ENCODE measurements at places on chromosomes 11 and 22. TPM values are rescaled to one million over a fixed set of nuclear protein-coding genes. Genes with fewer than 3 reads are reported as not detected.

- DNase-seq = peak; percentile 9
Observed at GRCh38 chr11:62958547-62959421, 26.0 kb downstream of the SLC22A6 start.

- peak; percentile 79 for DNase-seq
Observed at GRCh38 chr11:469684-470560, 19.8 kb downstream of the PTDSS2 start.

- no peak for DNase-seq
Observed at GRCh38 chr11:126839496-126839895, 161.1 kb downstream of the KIRREL3 start.

GRCh38 chr11:64382586-64382985, 23.6 kb downstream of the RPS6KA4 start:
- no peak for DNase-seq

- DNase-seq = no peak
Observed at GRCh38 chr11:120859552-120860295, 164.2 kb upstream of the TBCEL start.

DNA sequence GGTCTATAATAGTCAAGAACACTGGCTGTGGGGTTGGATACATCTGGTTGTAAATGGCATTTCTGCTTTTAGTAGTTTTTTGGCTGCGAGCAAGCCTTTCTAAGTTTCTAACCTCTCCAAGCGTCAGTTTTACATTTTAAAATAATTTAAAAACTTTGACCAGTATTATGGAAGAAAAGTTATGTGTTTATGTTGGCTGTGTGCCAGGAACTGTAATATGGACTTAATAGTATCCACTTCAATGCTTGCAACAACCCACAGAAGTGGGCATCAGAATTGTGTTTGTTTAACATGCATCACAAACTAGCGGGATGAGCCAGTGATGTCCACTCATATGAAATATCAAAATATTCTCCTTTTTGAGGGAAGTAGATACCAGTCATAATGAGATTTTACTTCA, 844.2 kb downstream of the JRKL start:
- DNase-seq = no peak

DNA sequence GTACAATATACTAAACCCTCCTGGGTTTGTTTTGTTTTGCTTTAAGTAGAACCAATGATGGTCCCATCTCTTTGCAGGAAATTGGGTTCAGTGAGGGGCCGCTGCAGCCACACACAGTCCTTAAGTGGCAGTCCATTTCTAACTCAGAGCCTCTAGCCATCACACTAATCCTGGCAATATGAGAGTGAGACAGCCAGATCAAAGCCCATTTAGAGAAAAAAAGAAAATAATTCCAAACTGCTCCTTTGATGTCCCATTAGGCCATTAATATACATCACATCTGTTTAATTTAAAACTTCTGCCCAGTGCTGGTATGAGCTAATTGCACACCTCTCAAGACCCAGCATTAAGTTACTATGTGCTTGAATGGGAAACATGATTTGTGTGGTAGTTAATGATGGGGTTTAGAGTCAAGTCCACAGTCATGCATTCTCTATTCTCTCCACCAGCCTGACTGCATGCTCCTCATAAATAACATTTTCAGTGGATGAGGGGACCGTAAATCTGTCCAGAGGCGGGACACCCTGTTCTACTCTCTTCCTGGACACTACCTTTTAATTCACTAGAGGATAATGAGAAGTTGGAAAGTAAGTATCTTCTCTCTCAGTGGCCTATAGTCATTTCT, 53.8 kb upstream of the BIRC3 start:
- no peak for DNase-seq

Gene PKP3
- 1.7 TPM for total RNA-seq

Gene SLC29A2
- total RNA-seq = 5.3 TPM

Gene NLRP14
- 0.10 TPM for total RNA-seq

Gene PDHX
- total RNA-seq = 67.6 TPM

All from renal cortical epithelial cell (primary cell).